ENCODE measurements at places on chromosomes 5 and 9.

GRCh38 chr9:90121762-90122161 lies 517.0 kb downstream of the GADD45G start:
- no peak for DNase-seq

- DNase-seq: no peak
These were observed 36.6 kb downstream of the DMRT3 start for GRCh38 chr9:1013021-1013420.

GRCh38 chr9:16442622-16443021 lies 427.8 kb downstream of the BNC2 start:
- DNase-seq: peak; percentile 70

DNA sequence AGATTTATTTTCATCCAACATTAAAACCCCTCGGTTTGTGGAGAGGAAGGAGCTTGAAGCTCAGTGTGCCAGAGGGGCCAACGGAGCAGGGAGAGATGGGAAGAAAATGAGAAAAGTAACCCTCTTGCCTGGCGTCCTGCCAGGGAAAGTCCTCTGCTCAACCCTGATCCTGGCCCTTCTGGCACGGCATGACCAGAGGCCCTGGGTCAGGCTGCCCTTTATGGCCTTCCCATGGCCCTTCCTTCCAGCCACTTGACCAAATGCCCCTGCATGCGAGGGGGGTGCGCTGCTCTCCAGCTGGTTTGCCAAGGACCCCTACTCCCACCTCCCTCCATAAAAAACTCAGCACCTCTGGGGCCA lies 43.8 kb downstream of the SPRY4 start:
- no peak for DNase-seq

- no peak for DNase-seq
These were observed 98.1 kb downstream of the APBA1 start for GRCh38 chr9:69574057-69574456.

GRCh38 chr5:24407466-24407865 lies 237.3 kb downstream of the CDH10 start:
- no peak for DNase-seq

GRCh38 chr5:2899311-2899710 lies 147.8 kb upstream of the IRX2 start:
- DNase-seq: no peak

- DNase-seq: no peak
These were observed 64.0 kb downstream of the DOCK8 start for GRCh38 chr9:278651-279050.

DNA sequence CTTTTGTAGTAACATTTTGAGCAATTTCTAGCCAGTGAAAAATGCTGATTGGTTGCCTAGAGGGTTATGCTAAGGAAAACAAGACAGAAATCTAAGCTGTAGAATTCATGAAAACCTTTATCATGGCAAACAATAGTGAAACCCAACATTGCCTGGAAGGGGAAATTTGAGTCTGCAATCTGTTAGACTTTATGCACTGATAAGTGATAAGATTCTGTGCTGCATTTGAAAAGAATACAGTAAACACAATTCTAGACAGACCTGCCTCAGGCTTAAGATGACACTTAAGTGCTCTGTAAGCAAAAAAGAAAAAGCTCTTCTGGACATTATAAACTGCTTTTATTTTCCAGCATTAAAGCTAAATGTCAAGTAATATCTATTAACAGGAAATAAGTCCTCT lies 519.3 kb downstream of the ISL1 start:
- DNase-seq: no peak

DNA sequence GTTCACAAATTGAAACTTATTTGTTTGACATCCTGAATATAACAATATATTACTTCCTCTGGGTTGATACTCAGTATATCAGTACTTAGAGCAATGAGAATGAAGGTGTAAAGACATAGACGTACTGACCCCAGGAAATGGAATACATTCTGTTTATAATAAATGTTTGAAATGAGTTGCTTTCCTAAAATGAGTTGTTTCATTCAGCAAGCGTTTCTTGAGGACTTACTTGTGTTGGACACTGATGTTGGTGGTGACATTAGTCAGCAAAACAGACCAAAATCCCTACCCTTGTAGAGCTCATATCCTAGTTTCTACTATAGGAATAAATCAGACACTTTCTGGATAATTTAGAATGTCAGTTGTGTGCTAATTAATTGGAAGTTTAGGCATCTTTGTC lies 184.3 kb downstream of the ZDHHC21 start:
- DNase-seq: no peak

DNA sequence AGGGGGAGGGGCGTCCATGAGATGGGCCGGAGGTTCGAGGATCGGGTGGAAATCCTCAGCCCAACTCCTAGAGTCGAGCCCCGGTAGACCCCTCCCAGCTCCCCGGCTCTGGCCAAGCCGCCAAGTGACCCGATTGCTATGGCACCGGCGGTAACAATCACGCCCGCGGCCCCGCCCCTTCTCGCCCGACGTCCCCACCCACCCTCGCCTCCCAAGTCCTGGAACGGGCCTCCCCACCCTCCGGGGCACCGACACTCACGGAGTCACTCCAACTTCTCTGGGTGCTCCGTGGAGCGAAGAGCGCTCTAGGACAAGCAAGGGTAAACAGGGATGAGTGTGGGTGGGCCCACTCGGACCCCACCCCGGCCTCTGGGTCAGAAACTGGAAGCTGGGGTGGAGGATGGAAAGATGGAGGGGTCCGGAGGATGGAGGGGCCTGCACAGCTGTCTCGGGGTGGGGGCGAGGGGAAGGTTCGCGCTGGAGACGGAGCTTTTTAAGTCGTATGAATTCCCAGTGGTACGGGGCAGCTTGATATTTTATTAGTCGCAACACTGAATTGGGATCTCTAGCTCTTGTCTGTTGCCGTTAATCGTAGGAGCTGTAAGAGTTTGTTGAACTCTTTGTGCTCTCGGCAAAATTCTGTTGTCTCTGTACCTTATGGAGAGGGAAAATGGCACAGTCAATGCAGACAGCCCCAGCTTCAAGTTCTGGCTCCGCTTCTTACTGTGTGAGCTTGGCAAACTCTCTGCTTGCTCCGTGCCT lies at the start of gene SPACA9:
TSS of gene SPACA9 (plus strand) at position 204 of the 762 bp plus-strand sequence. CDS start 5,050 bp downstream, outside the sequence.
- peak; percentile 40 for DNase-seq

- DNase-seq: no peak
These were observed 488.1 kb upstream of the ADAMTS16 start for GRCh38 chr5:4651806-4652565.

GRCh38 chr9:1469996-1470395 lies 419.8 kb downstream of the DMRT2 start:
- no peak for DNase-seq

GRCh38 chr5:52497133-52497693 lies 290.5 kb upstream of the ITGA1 start:
- DNase-seq: no peak

DNA sequence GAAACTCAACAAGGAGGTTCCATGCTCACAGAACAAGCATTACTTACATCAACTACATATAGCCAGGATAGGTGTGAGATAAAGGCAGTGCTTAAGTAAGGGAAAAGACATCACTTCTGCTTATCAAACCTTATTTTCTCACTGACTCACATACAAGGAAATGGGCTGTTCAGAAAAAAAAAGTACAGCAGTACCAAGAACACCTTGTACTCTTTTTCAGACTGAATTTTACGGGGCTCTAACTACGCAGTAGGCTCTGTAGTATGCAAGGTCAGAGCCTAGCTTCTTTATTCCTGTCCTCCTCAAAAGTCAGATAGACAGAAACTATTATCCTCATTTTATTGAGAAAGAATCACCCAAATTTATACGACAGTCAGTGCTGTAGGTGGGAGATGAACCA lies 5.8 kb downstream of the PSMB7 start:
- DNase-seq: no peak

- DNase-seq: peak; percentile 57
These were observed 131.0 kb upstream of the CCNG1 start for GRCh38 chr5:163306421-163306820.

GRCh38 chr5:143114481-143114880 lies 289.0 kb downstream of the NR3C1 start:
- DNase-seq: peak; percentile 39

DNA sequence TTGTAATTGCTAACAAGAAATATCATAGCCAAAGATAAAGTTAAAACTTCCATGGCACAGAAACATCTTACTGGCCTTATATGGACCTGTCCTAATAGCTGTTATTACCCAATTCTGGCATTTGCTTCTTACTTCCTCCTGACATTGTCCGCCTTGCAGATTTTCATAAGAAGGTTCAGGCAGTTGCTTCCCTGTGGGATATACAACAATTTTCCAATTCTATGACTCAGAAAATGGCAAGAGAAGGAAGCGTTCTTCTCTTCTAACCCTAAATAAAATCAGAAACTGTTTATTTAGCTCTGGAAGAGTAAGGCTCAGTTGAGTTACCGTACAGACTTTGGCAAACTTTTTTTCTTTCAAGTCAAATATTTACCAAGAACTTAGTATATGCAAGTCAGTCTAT lies 1.7 kb downstream of the PRKAA1 start:
- peak; percentile 60 for DNase-seq

- DNase-seq: no peak
These were observed 30.5 kb upstream of the LRRC70 start for GRCh38 chr5:62547945-62548630.

GRCh38 chr5:139651043-139651834 lies 3.1 kb downstream of the CXXC5 start:
- DNase-seq: peak; percentile 20

GRCh38 chr9:92780206-92780605 lies 15.6 kb upstream of the BICD2 start:
- DNase-seq: no peak

GRCh38 chr5:158716668-158717067 lies 383.0 kb downstream of the EBF1 start:
- DNase-seq: peak; percentile 37

GRCh38 chr9:7879551-7880245 lies 80.1 kb upstream of the DMAC1 start:
- no peak for DNase-seq

DNA sequence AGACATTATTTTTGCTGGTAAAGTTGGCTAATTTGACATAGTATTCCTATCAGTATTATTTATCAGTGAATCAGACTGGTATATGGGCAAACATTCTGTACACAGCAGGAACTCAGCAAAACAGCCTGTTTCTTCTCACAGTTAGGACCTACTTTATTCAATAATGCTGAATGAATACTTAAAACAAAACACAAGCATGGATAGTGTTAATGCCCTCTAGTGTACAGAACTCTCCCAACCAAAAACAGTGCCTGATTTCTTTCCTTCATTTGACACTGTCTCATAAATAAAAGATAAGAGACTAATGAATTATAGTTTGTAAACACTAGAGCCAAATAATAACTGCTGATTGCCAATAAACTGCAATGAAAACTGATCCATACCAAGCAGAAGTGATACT lies 1113.3 kb downstream of the PTPRD start:
- DNase-seq: no peak

DNA sequence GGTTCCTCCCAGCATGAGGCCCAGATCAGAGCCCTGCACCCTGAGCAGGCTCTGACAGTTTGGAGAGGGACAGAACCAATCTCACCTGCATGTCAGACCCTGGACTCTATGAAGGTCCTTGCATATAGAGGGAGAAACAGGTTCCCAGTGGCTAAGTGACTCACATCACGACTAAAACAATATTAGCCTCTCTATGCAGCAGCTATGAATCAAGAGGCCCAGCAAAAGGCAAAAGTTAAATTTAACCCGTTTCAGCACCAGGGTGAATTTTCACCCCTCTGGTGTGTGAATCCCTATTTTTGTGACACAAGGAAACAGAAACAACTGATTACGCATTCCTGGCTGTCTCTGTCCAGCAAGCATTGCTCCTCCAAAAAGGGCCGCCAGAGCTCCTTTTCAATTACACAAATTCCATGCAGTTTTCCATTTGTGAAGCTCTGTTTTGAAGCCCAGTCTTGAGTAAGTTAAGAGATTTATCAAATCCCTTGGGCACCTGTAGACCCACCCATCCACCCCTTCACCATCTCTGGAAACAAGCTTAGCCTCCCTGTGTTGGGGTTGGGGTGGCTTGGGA lies 136.6 kb downstream of the GABBR2 start:
- DNase-seq: peak; percentile 16

GRCh38 chr9:119003201-119003611 lies 366.0 kb downstream of the BRINP1 start:
- DNase-seq: no peak

GRCh38 chr5:147949711-147950573 lies 43.6 kb upstream of the C5orf46 start:
- DNase-seq: peak; percentile 85

DNA sequence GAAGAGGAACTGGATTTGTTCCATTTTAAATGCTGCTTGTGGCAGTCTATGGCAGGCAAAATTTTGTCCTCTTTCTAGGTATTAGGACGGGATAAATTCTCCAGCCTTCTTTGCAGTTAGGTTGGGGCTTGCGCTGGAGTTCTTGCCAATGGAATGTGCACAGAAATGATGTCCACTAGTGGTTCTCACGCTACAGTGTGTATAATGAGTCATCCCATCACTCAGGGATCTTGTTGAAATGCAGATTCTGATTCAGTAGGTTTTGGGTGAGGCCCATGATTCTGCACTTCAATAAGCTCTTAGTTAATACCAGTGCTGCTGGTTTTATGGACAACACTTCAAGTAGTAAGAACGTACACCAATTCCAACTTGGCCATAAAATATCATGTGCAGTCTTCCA lies 317.6 kb upstream of the KLF4 start:
- peak; percentile 55 for DNase-seq

GRCh38 chr5:10975945-10976344 lies 214.9 kb upstream of the DAP start:
- DNase-seq: peak; percentile 54

DNA sequence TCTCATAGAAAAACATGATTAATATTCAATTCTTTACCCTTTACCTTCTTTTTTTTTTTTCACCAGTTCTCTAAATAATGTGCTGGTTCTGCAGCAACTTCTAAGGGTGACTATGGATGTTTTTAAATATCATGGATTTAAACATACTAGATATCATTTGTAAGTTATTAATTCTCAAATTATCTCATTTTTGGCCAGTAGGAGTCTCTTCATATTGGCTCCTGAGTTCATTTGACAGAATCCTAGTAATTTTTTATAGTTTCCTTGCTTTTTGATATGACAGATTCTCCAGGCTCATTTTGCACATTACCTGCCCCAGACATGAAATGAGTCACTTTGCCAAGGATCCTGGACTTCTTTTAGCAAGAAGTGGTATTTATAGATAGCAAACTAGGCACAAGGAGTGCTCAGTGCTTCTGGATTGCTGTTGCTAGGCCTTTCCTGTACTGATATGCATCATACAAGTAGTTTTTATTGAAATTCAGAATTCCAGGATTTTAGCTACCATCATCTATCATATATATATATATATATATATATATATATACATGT lies 201.3 kb upstream of the IL12B start:
- DNase-seq: peak; percentile 36

DNA sequence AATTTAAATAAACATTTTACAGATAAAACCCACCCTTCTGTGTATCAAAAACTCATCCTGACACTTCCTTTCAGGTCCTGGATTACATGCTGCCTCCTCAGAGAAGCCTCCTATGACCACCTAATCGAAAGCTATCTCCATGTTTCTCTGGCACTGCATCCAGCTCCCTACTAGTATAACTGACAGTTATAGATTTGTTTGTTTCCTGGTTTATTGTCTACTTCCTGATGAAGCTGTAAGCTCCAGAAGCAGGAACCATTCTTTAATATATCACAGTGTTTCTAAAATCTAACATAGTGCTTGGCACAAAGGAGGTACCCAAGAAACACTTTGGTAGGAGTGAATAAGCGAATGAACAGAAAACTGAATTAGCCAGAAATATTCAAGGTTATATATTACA lies 270.4 kb downstream of the EFNA5 start:
- DNase-seq: no peak

- DNase-seq: no peak
These were observed 16.7 kb upstream of the PDCL start for GRCh38 chr9:122845116-122845515.

- no peak for DNase-seq
These were observed at the start of gene GABRB2 for GRCh38 chr5:161546470-161547301. TSS of gene GABRB2 (minus strand) at chr5:161546725. CDS start at chr5:161546643, 82 bp downstream.

- DNase-seq: peak; percentile 81
These were observed 14.7 kb upstream of the CXXC5 start for GRCh38 chr5:139633295-139634027.
